Stimulated activated CD4-positive, alpha-beta T cell treated with anti-CD3 and anti-CD28 coated beads, TNF-alpha, amount 100 ng/mL, for 4 hours (primary cell): ENCODE measurements at places on chromosomes 12 and 14.

DNA sequence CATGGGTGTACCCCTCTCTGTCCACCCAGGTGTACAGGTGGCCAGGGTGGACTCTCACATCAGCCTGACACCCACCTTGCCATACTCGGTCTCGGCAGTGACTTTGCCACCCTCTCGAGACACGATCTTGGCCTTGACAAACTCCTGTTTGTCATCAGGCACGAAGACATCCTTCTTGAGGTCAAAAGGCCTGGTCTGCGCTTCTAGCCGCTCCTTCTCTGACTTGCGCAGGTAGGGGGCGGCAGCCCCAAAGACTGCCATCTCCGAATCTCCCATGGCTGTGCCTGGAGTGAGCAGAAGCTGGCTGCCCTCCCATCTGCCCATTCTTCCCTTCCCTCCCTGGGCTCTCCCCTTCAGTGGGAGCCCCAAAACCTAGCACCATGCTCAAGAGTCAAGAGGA is 2.0 kb downstream of the MYH7 start:
- no peak for DNase-seq

DNA sequence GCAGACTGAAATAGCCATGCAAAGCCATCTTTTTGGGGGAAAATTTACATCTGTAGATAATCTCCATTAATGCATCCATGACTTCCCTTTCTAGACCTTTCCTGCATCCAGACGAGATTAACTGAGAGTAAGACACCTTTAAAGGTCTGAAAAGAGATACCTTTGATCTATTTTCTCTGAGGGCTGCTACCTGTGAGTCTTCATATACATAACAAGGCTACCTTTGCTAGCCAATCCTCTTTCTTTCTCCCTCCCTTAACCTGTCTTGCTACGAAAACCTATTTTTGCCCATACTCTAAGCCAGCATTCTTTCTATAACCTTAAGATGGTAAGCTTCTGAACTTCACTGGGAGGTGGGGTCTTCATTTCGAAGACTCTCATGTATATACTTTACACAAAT is 908.5 kb upstream of the FBXO33 start:
- DNase-seq, result no peak

DNA sequence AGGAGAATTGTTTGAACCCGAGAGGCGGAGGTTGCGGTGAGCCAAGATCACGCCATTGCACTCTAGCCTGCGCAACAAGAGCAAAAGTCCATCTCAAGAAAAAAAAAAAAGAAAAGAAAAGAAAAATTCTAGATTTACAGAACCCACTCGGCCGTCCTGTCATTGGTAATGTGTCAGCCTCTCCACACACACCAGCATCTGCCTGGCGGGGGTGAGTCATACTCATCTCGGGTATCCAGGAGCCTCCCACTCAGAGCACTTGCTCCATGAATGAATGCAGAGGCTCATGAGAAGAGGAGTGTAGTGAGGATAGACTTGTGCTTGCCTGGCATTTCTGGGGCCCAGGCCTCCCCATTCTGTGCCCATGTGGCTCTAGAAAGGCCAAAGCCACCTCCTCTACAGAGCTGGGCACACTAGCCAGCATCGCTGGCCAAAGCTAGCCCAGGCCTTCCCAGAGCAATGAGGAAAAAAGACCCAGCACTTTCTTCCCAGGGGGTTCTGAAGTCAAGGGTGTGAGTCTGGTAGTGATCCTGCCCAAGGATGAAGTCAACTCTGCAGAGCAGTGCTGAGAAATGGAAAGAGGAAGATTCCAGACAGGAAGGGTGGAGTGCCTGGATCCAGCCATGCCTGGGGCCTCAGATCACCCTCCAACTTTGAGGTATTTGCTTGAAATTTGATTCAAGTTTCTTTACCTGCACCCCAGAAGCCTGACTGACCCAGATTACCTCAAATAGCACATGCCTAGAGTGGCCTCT is 31.2 kb upstream of the KLC1 start:
- DNase-seq, result no peak

GRCh38 chr12:100901266-100901665 is 106.7 kb downstream of the ANO4 start:
- no peak for DNase-seq

- no peak for DNase-seq
Measured at GRCh38 chr12:4353785-4354208, 25.7 kb downstream of the FGF23 start.

- no peak for DNase-seq
Measured at GRCh38 chr12:27178723-27179399, 65.2 kb upstream of the STK38L start.

DNA sequence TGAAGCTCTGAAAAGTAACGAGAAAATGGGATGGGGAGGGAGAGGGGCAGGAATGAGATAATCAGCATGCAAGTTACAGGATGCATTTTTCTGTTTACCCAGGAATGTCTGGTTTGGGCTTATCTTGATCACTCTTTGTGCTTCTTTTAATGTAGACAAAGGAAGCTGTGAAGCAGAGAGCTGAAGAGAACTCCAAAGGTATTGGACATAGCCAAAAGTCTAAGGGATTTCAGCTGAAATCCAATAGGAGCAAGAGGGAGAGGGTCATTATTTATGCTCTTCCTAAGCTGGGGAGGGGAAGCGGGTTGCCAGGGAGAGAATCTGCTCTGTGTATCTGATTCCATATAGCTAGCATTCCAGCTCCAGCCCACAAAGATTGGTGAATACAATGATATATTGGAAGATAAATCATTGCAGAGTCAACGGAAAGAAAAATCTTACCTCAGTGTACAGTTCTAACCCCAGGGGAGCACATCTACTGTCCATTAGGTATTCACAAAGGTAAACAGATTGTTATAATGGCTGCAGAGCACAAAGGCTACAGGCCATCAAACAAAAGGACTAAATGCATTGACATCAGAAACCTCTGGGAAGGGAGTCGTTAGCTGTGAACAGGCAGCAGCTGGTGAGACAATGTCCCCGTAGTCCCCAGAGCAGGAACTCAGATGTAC is 61.0 kb upstream of the PELI2 start:
- DNase-seq, result no peak

GRCh38 chr14:33386781-33387180 is 448.1 kb downstream of the NPAS3 start:
- DNase-seq, result no peak
